ENCODE measurements at places on chromosomes 5 and 9.

- no peak for DNase-seq
Measured at GRCh38 chr5:172642486-172642885, 1.4 kb downstream of the NEURL1B start.

DNA sequence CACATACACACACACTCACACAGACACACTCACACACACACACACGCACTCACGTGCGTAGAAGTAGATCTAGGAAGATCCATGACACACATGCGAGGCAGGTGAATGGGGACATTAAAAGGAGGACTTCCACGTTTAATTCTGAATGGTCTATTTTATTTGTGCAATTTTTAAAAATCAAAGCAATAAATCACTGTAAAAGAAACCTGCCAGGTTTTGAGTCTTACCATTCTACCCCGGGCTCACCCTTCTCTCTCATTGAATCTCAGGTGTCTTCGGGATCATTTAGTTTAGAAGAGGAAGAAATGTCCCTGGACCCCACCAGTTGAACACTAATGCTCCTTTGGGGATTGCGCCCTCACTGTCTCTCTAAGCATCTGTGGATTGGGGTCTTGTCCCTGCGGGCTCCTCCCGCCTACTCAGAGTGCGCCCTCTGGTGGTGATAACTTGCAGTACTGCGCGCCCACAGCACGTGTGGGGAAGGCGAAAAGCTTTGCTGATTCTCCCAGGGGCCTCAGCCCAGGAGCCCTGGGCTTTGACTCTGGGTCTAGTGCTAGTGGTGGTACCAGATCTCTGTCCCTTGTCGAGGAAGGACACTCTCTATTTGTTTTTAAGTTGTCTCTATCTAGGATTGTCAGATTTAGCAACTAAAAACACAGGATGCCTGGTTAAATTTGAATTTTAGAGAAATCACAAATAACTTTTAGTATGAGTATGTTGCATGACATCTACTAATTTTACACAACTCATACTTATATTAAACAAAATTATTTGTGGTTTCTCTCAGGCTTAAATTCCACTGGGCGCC is 34.8 kb downstream of the BOD1 start:
- no peak for DNase-seq

DNA sequence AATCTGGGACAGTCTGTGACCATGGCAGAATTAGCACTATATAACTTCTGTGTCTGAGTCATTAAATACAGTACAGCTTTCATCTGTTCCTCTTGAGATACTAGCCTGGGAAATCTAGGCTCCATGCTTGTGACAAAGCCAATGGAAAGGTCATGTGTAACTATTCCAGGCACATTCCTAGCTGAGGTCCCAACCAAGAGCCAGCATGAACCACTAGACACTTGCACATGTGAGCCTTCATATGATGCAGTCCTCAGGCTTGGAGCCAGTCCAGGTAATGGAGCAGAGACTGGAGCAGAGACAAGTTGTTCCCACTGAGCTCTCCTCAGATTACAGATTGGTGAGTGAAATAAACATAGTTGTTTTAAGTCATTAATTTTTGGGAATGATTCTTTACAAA is 412.4 kb upstream of the ZNF462 start:
- no peak for DNase-seq

GRCh38 chr5:177098470-177099141 is 11.9 kb downstream of the FGFR4 start:
- DNase-seq: no peak

DNA sequence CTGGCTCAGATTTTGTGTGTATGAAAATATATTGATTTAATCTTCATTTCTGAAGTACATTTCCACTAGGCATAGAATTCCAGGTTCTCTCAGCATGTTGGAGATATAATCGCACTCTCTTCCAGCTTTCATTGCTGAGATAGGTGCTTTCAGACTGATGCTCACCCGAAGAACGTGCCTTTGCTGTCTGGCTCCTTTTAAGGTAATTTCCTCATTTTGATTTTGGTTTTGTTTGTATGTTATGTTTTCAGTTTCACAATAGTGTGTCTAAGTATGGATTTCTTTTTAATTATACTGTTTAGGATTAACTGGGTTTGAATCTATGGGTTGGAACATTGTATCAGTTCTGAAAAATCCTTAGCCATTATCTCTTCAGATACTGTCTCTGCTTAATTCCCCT is 132.0 kb upstream of the NFIB start:
- DNase-seq: no peak

DNA sequence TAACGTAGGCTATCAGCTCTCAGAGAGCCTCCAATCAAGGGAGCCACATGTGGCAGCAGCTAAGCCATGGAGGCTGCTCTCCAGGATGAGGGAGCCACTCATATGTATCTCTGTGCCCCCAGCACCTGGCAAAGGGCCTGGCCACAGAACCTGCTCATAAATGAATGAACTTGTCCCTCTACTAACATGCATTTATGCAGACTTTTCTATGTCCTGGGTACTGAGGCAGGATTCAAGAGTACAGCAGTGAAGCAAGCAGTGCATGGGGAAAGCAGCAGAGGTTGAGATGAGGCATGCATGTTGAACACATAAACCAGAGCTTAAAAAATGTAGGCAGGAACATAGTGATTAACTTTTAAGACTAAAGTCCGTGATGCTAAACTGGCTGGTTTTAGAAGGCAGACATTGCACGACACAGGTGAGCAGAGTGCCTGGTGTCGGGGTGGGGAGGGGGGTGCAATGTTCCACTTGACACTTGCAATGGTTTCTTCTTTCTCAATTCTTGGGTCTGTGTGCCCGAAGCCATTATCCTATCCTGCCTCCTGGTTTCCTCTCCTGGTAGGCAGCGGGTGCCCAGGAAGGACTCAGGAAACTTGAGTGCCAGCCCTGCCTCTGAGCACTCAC is 142.8 kb upstream of the ALDH1B1 start:
- DNase-seq: no peak

- DNase-seq: no peak
Measured at GRCh38 chr5:105924366-105924765, 1746.4 kb downstream of the EFNA5 start.

DNA sequence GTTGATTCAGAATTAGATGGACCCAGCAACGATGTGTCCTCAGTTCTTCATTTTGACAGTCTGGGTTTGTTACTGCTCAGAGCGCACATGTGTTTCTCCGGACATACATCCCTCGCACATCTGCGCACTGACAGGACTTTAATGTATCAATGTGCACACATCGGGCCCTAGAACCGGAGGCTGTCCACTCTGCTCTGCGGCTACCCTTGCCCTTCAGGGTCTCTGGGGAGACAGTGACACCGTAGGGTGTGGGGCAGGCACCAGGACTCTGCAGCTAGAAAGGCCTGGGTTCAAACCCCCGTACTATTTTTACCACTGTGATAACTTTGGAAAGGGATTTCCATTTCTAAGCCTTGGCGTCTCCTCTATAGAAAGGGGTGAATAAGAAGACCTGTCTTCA is 23.5 kb upstream of the LPCAT1 start:
- no peak for DNase-seq

- no peak for DNase-seq
Measured at GRCh38 chr9:124790301-124790700, 13.4 kb downstream of the OLFML2A start.

GRCh38 chr5:178386336-178386931 is 153.8 kb upstream of the PHYKPL start:
- no peak for DNase-seq

DNA sequence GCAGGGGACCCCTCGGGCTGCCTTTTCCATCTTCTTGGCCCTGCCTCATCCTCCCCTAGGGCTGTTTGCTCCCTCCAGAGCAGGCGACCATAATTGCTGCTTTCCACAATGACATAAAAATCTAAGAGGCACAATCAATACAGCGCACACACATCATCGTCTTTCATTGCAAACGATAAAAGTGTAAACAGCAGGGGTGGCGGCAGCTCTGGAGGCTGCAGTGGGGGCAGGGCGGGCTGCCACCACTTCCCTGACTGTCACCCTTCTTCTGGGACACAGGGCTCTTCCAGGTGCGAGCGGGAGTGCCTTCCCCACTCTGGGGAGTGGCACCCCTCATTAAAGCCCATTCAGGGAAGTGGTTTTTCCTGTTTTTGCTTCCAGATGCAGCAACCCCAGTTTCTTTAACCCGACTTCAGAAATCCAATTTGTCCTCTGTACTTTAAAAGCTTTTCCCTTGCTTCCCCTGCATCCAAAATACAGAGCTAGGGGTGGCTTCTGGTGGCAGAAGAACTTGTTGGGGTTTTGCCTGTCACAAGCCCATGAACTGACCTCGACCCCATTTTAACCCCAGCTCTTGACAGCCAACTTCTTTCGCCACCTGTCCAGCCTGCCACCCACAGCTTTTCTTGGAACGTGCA is 45.7 kb downstream of the TSPAN17 start:
- no peak for DNase-seq

DNA sequence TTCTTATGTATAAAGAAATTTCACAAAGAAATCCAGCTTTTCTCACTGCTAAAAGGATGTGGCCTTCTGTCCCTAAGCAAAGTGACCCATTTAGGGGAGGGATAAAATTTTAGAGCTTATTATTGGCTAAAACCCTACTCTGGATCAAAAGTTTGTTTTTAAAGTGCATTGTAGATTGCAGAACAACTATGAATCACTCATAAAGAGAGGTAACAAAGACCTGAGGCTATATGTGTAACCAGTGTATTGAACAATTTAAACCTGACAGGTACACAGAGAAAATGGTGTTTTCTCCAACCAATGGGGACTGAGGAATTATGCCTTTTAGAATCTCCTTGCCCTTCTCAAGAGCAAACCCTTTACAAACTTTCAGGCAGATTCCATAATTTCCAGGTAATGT is 86.6 kb downstream of the MUSK start:
- no peak for DNase-seq

GRCh38 chr5:179385914-179386313 is 40.7 kb upstream of the ADAMTS2 start:
- no peak for DNase-seq

DNA sequence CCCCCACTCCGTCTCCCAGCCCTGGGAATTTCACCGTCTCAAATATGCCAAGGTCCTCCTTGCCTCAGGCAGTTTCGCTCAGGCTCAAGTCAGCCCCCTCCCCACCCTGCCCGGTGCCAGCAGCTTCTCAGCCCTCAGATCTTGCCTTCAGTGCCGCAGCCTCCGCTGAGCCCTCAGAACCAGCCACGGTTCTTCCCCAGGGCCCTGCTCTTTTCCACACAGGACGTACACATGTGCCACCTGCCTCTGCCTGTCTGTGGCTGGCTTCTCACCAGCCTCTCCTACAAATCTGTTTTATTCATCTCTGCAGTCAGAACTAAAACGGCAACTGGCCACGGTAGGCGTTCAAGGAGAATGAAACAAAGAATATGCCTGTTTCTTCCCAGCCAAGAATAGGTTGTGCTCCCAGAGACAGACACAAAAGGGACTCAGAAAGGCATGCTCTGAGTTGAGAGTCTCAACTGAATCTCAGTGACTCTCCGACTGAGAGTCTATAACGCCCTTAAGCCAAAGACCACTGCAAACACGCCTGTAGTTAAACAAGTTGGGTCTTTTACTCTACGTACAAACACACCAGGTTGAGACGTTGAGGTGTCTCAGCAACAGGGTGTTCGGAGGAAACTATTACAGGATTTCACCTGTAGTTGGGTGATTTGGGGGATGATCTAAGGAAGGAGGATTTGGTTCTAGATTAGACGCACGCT is 10.6 kb upstream of the GRIN1 start:
- DNase-seq: no peak

GRCh38 chr5:158521995-158522394 is 577.7 kb downstream of the EBF1 start:
- no peak for DNase-seq

- DNase-seq: no peak
Measured at GRCh38 chr5:40223884-40224402, 455.8 kb upstream of the PTGER4 start.

DNA sequence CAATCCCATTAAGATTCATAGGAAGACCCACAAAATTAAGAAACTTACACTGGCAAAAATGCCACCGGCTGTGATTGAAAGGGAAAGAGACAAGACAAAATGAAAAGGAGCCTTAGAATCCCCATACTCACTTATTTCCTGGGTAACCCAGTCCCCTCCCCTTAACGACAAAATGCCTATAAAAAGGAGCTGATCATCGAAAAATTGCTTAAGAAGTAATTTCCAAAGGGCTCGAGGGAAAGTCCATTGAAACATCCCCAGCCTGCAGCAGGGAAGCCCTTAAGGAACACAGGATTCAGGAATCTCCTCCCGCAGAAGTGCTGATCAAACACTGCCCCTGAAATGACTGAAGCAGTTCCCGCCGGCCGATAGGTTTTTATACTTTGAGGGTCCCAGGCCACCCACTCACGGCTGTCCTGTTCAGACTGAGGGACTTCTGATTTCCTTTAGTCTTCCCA is 677 bp upstream of the ZNF79 start:
- DNase-seq: no peak

DNA sequence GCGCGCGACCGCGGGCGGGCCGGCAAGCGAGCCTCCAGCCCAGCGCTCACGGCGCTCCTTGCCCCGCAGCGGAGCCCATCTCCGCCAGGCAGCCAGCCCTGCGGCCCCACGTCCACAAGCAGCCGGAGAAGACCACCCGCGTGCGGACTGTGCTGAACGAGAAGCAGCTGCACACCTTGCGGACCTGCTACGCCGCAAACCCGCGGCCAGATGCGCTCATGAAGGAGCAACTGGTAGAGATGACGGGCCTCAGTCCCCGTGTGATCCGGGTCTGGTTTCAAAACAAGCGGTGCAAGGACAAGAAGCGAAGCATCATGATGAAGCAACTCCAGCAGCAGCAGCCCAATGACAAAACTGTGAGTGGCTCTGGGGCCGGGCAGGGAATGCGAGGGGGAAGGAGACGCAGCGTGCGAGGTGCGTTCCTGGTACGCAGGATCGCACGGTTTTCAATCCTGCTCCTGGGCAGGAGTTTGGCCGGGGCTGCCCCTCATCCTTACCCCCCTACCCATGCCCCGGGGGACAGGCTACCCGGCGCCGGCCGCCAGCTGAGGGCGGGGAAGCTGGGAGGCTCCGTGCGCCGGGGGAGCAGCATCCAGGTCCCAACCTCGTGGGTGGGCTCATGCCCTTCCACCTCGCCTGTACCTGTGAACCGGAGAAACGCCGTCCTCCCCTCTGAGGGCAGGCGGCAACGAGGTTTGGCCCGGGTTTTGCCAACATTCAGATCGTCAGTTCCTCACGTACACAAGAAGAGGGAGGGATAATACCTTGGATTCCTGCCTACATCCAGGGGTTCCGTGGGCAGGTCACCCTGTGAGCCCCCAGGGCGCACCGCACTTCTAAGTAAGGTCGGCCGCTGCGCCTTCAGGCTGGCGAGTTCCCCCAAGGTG is 6.6 kb downstream of the ISL1 start:
- no peak for DNase-seq

GRCh38 chr5:146940295-146940694 is 61.7 kb upstream of the PPP2R2B start:
- no peak for DNase-seq

GRCh38 chr9:79663300-79663699 is 91.5 kb downstream of the TLE4 start:
- no peak for DNase-seq
